Fibroblast of skin of right quadriceps (primary cell): ENCODE measurements at places on chromosomes 11 and 22.
A peak's percentile ranks its signal among the peaks of the same experiment; 100 is the strongest.

DNA sequence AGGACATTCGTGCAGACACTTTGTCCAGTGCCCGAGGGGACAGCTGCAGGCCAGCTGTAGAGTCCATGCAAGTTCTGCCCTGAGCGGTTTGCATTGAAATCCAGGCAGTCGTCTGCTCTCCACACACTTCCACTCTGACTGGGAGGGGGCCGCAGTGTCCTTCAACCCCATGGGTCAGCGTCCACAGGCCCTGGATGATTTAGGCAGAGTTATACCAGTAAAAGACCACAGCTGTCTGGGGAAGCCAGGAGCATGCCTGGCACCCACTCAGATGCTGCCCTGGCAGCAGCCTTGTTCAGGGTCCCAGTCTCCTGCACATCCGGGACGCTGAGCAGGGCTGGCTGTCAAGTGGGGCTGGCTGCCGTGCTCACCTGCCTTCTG, 26.5 kb downstream of the KRTAP5-5 start:
- DNase-seq, result no peak

DNA sequence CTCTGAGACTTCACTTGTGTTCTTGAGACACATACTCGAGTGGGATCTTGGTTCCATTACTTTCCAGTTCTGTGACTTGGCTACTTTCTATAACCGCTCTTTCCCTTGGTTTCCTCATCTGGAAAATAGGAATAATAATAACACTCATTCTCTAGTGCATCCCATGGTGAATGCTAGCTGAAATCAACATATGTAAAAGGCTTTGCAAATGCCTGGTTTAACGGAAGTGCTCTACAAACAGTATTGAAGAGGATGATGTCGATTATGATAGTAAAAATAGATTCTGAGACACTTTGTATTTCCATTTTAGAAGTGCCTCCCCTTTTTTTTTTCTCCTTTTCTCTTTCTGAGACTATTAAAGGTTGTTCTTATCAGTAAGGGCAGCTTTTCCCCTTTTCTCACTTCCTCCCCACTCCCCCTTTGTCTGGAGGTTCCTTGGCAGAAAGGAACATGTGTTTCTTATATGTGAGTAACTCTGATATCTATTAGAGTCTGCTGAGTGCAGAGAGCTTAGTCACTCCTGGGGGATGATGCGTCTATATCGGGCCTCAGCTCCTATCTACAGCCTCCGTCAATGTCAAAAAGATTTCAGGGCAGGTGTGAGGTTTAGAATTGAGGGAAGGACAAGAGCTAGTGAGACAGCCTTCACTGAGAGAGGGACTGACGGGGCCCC, 489.3 kb downstream of the NTM start:
- peak; percentile 73 for DNase-seq

DNA sequence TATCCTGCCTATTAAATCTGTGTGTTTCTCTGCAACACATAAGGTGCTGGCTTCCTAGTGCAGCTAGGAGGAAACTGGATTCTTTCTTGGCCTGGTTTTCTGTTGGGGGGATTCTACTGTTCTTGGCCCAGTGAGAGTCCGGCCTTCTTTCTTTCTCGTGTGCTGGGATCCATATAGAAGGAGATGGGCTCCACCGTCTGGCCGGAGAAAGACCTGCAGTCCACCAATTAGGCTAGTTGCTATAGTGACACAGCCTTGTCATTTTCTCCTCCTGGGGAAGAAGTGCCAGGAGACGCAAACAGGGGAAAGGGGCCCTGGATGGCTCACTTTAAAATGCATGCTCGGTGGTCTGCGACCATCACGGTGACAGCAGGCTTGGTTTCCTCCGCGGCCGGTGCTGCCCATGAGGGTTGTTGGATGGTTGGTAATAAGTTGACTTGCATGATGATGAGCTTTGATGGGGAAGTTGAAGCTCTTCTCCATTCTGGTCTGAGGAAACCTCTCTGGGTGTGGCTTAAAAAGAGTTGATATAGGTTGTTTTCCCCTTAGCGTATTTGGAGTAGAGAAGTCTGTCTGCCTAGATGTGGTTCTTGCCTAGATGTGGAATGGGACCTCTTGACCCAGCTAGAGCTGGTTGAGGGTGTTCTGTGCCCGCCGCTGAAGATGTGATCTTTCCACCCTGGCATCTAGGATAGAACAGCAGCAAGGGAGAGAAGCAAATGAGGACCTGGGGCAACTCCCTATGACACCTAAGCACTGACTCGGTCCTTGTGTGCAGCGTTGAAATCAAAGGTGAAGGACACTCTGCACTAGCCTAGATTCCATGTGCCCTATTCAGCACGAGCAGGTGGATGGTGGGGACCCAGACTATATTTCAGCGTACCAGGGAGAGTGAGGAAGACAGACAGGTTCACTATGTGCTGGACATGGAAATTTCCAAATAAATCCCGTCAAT, 1335.0 kb downstream of the BRD1 start:
- peak; percentile 84 for DNase-seq

GRCh38 chr22:19853058-19853878, 1.4 kb downstream of the GNB1L start:
- no peak for DNase-seq

DNA sequence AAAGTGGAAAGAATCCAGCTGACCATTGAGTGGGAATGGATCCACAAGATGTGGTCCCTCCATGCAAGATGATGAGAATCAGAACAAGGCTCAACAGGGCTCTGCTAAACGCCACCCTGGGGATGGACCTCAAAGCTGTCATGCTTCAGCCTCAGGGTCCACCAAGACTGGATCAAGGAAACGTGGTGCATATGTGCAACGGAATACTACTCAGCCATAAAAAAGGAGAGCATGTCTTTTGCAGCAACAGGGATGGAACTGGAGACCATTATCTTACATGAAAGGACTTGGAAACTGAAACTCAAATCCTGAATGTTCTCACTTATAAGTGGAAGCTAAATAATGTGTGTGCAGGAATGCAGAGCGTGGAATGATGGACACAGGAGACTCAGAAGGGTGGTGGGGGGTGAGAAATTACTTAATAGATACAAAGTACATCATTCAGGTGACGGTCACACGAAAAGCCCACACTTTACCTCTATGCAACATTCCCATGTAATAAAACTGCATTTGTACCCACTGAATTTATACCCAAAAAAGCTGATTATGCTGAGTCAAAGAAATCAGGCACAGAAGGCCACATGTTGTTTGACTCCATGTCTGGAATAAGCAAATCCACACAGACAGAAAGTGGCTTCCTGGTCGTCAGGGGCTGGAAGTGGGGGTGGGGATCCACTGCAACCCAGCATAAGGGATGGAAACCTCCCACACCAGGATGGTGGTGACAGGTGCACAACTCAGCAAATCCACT, 116.1 kb downstream of the SHANK2 start:
- DNase-seq, result no peak
